ENCODE measurements at places on chromosomes 13 and 19.
A peak's percentile ranks its signal among the peaks of the same experiment; 100 is the strongest.

DNA sequence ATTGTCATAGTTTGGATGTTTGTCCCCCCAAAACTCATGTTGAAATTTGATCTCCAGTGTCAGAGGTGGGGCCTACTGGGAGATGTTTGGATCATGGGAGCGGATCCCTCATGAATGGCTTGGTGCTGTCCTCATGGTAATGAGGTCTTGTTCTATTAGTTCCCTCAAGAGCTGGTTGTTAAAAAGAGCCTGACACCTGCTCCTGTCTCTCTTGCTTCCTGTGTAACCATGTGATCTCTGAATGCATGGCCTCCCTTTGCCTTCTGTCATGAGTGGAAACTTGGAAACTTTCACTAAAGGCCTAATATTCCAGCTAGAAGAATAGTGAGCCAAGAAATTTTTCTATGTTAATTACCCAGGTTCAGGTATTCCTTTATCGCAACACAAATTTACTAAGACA is 311.4 kb upstream of the ATXN8OS start:
- DNase-seq, result no peak

DNA sequence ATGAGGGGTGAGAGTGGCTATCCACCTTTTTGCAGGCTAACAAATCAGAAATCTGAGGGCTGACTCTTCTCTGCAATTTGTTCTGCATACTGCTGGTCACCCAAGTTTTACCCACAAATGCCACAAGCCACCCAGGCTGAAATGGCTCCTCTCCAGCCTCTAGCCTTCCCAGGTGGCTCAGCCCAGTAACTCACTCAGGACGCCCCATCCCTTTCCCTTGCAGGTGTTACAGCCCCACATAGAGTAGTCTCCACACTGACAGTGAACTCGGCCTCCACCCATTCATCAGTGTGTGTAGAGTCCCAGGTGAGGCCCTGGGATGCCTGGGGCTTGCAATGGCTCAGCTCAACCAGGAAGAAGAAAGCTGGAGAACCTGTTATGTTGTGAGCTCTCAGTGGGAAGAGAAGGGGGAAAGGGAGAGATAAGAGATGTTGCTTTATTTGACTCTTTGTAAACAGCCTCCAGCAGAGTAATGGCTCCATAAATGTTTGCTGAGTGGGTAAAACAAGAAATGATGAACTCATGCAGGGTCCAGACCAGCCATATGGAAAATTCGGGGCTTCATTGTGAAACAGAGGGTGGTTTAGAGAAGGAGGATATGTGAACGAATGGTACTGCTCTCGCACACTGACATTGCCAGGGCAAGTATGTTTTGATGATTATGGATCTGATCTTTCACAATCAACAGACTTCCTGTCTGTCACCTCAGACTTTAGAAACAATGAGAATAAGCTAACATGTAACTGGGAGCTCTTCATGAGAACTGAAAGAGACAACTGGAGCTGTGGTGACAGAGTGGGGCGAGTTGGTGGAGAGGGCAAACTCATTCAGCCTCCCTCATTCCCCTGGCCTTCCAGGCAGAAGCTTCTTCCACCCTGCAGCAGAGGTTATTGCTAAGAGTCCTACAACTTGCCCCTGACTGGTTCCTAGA is 74.2 kb upstream of the RFC3 start:
- no peak for DNase-seq

GRCh38 chr13:110398564-110399507 is 91.8 kb downstream of the COL4A2 start:
- DNase-seq, result no peak

GRCh38 chr13:89684896-89685295 is 1662.6 kb upstream of the MIR17HG start:
- DNase-seq, result no peak

- DNase-seq, result peak; percentile 7
These were observed 252.1 kb downstream of the DCLK1 start for GRCh38 chr13:35879111-35879510.

DNA sequence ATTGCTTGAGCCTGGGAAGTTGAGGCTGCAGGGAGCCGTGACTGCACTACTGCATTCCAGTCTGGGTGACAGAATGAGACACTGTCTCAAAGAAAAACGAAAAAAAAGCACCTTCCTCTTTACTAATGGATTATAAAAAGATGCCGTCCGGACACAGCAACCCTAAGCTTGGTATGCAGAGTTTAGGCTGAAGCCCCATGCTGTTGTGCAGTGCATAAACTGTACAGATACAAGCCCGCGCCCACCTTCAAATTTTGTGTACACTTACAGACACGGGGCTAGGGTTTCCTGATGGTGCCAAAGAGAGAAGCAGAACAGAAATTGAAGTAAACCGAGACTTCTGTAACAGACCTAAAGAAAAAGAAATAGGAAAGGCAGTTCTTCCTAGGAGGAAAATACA is 9.0 kb downstream of the LPAR6 start:
- no peak for DNase-seq

DNA sequence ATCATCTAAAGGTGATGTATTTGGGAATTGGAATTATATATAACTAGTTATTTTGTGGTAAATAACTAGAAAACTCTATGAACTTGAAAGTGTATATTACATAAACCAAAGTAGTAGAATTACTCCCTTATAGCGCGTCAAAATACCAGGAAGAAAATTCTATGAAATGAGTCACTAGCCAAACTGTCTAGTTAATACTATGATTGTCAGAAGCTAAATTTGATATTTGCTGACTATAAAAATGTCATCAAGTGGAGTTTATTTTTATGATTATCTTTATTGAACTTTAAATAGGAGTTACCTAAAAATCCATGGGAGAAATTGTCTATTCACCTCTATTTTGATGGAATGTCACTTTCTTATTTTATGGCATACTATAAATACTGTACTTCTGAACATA is 100.6 kb downstream of the RNF17 start:
- no peak for DNase-seq

DNA sequence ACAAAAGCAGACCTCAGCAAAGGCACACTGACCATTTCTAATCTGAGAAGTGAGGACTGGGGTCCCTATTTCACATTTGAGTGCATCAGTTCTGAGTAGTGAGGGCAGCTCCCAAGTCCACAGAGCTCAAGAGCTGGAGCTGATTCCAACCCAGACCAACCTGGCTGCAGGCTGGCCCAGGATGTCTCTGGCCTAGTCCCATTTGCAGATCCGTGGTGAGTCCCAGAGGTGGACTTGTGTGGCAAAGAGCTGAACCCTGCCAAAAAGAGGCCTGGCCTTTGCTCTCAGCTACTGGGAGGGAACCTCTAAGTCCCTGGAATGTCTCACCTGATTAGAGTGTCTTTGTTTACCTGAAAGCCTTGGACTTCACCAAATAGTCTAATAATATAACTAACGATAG is 14.6 kb downstream of the SIGLEC7 start:
- DNase-seq, result no peak

- no peak for DNase-seq
These were observed 63.1 kb downstream of the CCNA1 start for GRCh38 chr13:36495431-36495830.

- DNase-seq, result no peak
These were observed 967 bp upstream of the TPT1 start for GRCh38 chr13:45341799-45342500.

- peak; percentile 88 for DNase-seq
These were observed 19.8 kb downstream of the PEPD start for GRCh38 chr19:33501693-33502356.

GRCh38 chr19:31772915-31773314 is 423.7 kb upstream of the TSHZ3 start:
- no peak for DNase-seq

GRCh38 chr13:20390526-20391175 is 135.0 kb downstream of the CRYL1 start:
- no peak for DNase-seq

Measured in NCI-H2171 treated with DMSO at 0.1 percent for 48 hours (cell line).